ENCODE measurements at places on chromosomes 4 and X. TPM values are rescaled to one million over a fixed set of nuclear protein-coding genes. Genes with fewer than 3 reads are reported as not detected.

ODAPH gene
- total RNA-seq: not detected

CXorf49 gene
- not detected for total RNA-seq

SLC35A2 gene
- total RNA-seq: 6.3 TPM

BMP3 gene
- total RNA-seq: 1.9 TPM

ADRA2C gene
- 5.3 TPM for total RNA-seq

FGD1 gene
- total RNA-seq: 10.3 TPM

GATA1 gene
- not detected for total RNA-seq

NOX1 gene
- not detected for total RNA-seq

PF4V1 gene
- not detected for total RNA-seq

PLP1 gene
- 74.2 TPM for total RNA-seq

UGT2B10 gene
- total RNA-seq: not detected

MAGEC2 gene
- not detected for total RNA-seq

KLF8 gene
- 18.4 TPM for total RNA-seq

CTSO gene
- 7.1 TPM for total RNA-seq

SERPINA7 gene
- total RNA-seq: not detected

EVC2 gene
- 3.0 TPM for total RNA-seq

ADH4 gene
- not detected for total RNA-seq

OTC gene
- total RNA-seq: not detected

MAGEE2 gene
- total RNA-seq: 2.0 TPM

DDIT4L gene
- 1.1 TPM for total RNA-seq

ETDA gene
- not detected for total RNA-seq

NSUN7 gene
- 5.1 TPM for total RNA-seq

FRMPD3 gene
- 10.5 TPM for total RNA-seq

SFRP2 gene
- total RNA-seq: 3.7 TPM

JCHAIN gene
- total RNA-seq: 3.6 TPM

SLIT2 gene
- 46.4 TPM for total RNA-seq
